ENCODE measurements at places on chromosomes 5 and 9. TPM values are rescaled to one million over a fixed set of nuclear protein-coding genes. Genes with fewer than 3 reads are reported as not detected.

The CA9 gene
- total RNA-seq, result 3.4 TPM

The SLC6A7 gene
- total RNA-seq, result not detected

The CARD9 gene
- not detected for total RNA-seq

The CKMT2 gene
- total RNA-seq, result not detected

The CDC14B gene
- total RNA-seq, result 17.2 TPM

The F12 gene
- 0.43 TPM for total RNA-seq

The GPR150 gene
- not detected for total RNA-seq

The TAF11L3 gene
- not detected for total RNA-seq

The ZBED3 gene
- 0.54 TPM for total RNA-seq

The ADAMTSL2 gene
- 0.11 TPM for total RNA-seq

The IARS1 gene
- total RNA-seq, result 343 TPM

The SEMA5A gene
- total RNA-seq, result 40.1 TPM

The PHF24 gene
- total RNA-seq, result not detected

The ISL1 gene
- not detected for total RNA-seq

Measured in GM23248 (cell line).